ENCODE measurements at places on chromosomes 16 and 17. TPM values are rescaled to one million over a fixed set of nuclear protein-coding genes. Genes with fewer than 3 reads are reported as not detected.

OR1A1 gene
- not detected for total RNA-seq

OTOA gene
- total RNA-seq, result 0.29 TPM

PDILT gene
- total RNA-seq, result not detected

TMEM235 gene
- not detected for total RNA-seq

ASPA gene
- total RNA-seq, result not detected

ST6GALNAC1 gene
- not detected for total RNA-seq

CDH3 gene
- not detected for total RNA-seq

AFMID gene
- total RNA-seq, result 37.2 TPM

CD300LG gene
- not detected for total RNA-seq

FAAP100 gene
- total RNA-seq, result 50.6 TPM

CCDC200 gene
- 0.31 TPM for total RNA-seq

TNP2 gene
- not detected for total RNA-seq

HIRIP3 gene
- 46.1 TPM for total RNA-seq

All from activated CD8-positive, alpha-beta memory T cell treated with anti-CD3 and anti-CD28 coated beads for 36 hours (primary cell).